Small intestine (tissue), 16 donors: ENCODE measurements at places on chromosomes 2 and 18. TPM values are rescaled to one million over a fixed set of nuclear protein-coding genes. Genes with fewer than 3 reads are reported as not detected.
A peak's percentile ranks its signal among the peaks of the same experiment; 100 is the strongest.

DNA sequence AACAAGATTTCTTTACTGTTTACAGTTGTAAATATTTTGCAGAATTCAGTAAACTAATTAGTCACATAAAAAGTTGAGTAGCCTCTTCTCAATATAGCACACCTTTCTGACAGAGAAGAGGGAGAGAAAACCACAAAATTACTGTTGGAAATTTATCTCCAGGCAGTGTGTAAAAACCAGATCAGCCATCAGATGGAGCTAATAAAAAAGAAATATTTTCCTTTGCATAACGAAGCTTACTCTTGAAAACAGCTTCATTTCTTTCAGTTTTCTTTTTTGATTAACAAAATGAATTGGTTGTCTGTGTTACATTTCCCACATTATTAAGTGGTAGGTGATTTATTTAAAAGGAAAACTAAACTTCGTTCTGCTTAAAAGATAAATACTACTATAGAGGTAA lies 259.3 kb upstream of the KCNJ3 start:
- H3K36me3 ChIP-seq, result no peaks in the 10 kb centered on the region
- no peak overlapping the region for H3K27ac ChIP-seq
- H3K27me3 ChIP-seq, result no peaks in the 10 kb centered on the region

GRCh38 chr2:10169581-10169980 lies 47.0 kb downstream of the RRM2 start:
- H3K27me3 ChIP-seq, result no peaks in the 10 kb centered on the region
- no peaks in the 10 kb centered on the region for H3K4me1 ChIP-seq
- H3K27ac ChIP-seq, result no peak overlapping the region
- H3K36me3 ChIP-seq, result no peaks in the 10 kb centered on the region

- no peak overlapping the region for H3K4me3 ChIP-seq
- H3K27ac ChIP-seq, result no peak overlapping the region
- no peaks in the 10 kb centered on the region for H3K4me1 ChIP-seq
- H3K36me3 ChIP-seq, result no peaks in the 10 kb centered on the region
- no peak for DNase-seq
- no peaks in the 10 kb centered on the region for H3K27me3 ChIP-seq
Measured at GRCh38 chr2:160538559-160539355, 45.1 kb upstream of the RBMS1 start.

GRCh38 chr2:118202707-118203303 lies 114.5 kb downstream of the INSIG2 start:
- H3K4me1 ChIP-seq, result no peaks in the 10 kb centered on the region
- H3K36me3 ChIP-seq, result no peaks in the 10 kb centered on the region
- no peak overlapping the region for H3K27ac ChIP-seq
- DNase-seq, result peak; percentile 34
- no peak overlapping the region for H3K4me3 ChIP-seq

- peaks cover 8% of the 10 kb centered on the region for H3K4me1 ChIP-seq
- no peaks in the 10 kb centered on the region for H3K36me3 ChIP-seq
- no peak overlapping the region for H3K4me3 ChIP-seq
- no peak overlapping the region for H3K27ac ChIP-seq
Measured at GRCh38 chr2:169819106-169819505, 5.6 kb downstream of the METTL5 start.

DNA sequence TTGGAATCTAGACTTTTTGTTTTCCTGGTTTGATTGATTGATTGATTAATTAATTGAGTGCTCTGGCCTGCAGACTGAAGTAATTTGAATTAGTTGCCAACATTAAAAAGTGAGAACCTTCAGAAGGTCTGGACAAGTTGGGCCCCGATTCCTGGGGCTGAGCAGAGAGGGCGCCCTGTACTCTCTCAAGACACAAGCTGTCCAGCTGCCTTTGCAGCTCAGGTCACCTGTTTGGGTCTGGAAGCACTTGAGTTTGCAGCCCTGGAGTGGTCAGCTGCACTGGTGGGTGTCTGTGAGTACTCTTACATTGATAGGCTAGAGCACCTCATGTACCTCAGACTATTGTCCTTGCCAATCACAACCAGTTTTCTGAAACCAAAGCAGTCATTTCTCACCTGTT lies 22.7 kb upstream of the CELF4 start:
- H3K4me3 ChIP-seq, result no peak overlapping the region
- no peak overlapping the region for H3K27ac ChIP-seq
- no peaks in the 10 kb centered on the region for H3K36me3 ChIP-seq
- DNase-seq, result no peak
- no peaks in the 10 kb centered on the region for H3K4me1 ChIP-seq

DNA sequence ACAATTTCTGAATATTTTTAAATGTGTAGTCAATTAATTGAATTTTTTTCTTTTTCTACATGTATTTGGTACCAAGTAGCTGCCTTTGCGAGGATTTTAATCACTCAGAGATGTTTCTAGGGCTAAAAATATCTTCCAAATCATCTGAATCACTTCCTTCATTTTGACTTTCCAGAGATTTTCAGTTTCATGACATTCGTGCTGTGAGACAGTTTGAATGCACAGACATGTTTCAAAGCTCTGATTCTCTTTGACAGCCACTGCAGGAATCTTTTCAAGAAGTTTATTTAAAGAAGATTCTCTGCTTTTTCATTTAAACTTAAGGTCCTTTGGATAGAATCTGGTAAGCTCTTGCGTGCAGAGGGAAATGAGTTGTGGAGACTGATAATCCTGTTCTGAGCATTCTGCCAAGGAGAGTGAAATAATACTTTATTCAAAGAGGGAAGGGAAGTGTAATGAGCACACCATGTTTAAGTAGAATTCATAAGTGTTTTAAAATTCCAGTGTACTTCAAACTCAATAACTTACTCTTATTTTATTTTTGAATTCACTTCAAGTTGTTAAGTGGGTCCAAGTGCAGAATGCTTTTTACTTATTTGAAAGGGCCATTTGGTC lies 9.7 kb downstream of the CYBRD1 start:
- H3K4me3 ChIP-seq, result no peak overlapping the region
- peaks cover 4% of the 10 kb centered on the region for H3K27me3 ChIP-seq
- no peak overlapping the region for H3K27ac ChIP-seq
- no peak for DNase-seq
- no peaks in the 10 kb centered on the region for H3K36me3 ChIP-seq
- no peaks in the 10 kb centered on the region for H3K4me1 ChIP-seq

DNA sequence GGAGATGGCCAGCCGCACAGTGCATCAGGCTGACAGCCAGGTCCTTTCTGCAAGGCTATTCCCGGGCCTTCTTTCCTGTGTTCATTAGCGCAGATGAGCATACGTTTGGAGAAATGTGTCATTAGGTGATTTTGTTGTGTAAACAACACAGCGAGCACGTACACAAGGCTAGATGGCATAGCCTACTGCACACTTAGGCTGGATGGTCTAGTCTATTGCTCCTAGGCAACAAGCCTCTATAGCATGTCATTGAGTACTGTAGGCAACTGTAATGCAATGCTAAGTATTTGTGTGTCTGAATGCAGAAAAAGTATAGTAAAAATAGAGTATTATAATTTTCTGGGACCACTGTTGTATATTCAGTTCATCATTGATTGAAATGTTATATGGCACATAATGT lies 50.9 kb upstream of the PHLPP1 start:
- DNase-seq, result no peak
- no peak overlapping the region for H3K27ac ChIP-seq
- H3K27me3 ChIP-seq, result no peaks in the 10 kb centered on the region

GRCh38 chr2:202066875-202067274 lies 6.2 kb upstream of the KIAA2012 start:
- no peaks in the 10 kb centered on the region for H3K4me1 ChIP-seq
- H3K36me3 ChIP-seq, result no peaks in the 10 kb centered on the region
- no peak overlapping the region for H3K27ac ChIP-seq
- H3K27me3 ChIP-seq, result no peaks in the 10 kb centered on the region
- no peak for DNase-seq
- H3K4me3 ChIP-seq, result no peak overlapping the region

DNA sequence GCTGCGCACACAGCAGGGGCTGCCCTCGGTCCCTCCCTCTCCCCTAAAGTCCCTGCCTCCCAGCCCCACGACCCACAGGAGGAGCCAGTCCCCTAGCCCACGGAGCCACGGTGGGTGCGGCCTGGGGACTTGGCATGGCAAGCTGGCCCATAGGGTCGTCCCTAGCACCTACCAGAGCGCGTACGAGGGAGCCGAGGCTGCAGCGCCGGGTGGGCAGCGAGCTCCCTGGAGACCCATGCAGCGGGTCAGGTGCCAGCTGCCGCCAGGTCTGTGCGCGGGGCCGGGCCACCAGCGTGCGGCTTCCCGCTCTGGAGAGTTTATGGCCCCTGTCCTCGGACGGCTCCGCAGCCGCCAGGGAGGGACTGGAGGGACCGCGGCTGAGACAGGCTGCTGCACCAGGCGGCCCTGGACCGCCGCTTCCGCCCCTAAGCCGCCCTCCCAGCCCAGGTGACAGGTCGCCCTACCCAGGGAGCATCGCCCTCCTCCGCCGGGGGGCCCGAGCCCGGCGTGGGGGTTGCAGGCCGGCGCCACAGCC lies 273.6 kb downstream of the CCDC74A start:
- no peaks in the 10 kb centered on the region for H3K27me3 ChIP-seq
- no peaks in the 10 kb centered on the region for H3K36me3 ChIP-seq
- H3K27ac ChIP-seq, result no peak overlapping the region
- no peak overlapping the region for H3K4me3 ChIP-seq
- peak; percentile 7 for DNase-seq

DNA sequence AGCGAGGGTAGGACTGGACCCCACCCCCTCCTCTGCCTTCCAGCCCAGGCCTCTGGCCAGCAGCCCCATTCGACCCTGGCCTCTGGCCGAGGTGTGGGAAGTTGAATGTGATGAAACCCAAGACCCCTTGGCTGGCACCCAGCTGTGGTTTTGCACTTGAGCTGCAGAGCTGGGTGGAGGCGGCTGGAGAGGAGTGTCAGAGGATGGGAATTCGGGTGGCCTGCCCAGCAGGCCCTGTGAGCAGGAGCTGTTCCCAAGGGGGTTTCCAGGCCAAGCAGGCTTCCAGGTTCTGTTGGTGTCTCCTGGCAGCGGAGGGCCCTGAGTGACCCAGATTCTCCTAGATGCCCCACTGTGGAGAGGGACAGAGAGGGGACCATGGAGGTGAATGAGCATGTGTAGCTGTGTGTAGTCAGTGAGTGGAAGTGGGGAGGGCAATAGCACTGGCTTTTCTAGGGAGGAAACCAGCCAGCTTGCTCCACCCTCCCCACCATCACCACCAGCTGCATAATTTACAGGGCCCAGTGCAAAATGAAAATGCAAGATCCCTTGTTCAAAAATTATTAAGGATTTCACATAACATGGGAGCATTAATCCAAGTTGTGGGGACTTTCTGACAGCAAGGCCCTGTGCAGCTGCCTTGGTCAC lies 172.2 kb upstream of the HAAO start:
- H3K4me3 ChIP-seq, result no peak overlapping the region
- no peak for DNase-seq
- H3K27me3 ChIP-seq, result no peaks in the 10 kb centered on the region
- H3K4me1 ChIP-seq, result peaks cover 17% of the 10 kb centered on the region

DNA sequence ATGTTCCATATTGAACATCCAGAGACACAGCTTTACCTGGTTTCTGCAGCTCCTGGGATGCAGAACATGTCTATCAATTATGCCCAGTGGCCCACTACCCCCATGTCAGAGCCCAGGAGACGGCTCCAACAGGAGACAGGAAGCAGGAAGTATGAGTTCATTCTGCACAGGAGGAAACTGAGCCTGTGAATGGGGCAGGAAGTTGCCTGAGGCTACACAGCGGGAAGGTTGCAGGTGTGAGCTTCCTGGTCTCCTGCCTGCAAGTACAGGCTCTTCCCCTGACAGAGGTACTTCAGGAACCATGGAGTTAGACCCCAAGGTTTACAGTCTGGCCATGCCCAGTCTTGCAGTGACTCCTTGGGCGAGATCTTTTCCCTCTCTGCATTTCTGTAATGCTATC lies 2.8 kb upstream of the BOK start:
- DNase-seq, result no peak
- H3K4me3 ChIP-seq, result no peak overlapping the region
- H3K4me1 ChIP-seq, result no peaks in the 10 kb centered on the region
- no peak overlapping the region for H3K27ac ChIP-seq

GRCh38 chr18:45738660-45739059 lies 14.7 kb downstream of the SLC14A1 start:
- no peaks in the 10 kb centered on the region for H3K4me1 ChIP-seq
- no peak overlapping the region for H3K4me3 ChIP-seq
- DNase-seq, result no peak
- no peaks in the 10 kb centered on the region for H3K27me3 ChIP-seq

DNA sequence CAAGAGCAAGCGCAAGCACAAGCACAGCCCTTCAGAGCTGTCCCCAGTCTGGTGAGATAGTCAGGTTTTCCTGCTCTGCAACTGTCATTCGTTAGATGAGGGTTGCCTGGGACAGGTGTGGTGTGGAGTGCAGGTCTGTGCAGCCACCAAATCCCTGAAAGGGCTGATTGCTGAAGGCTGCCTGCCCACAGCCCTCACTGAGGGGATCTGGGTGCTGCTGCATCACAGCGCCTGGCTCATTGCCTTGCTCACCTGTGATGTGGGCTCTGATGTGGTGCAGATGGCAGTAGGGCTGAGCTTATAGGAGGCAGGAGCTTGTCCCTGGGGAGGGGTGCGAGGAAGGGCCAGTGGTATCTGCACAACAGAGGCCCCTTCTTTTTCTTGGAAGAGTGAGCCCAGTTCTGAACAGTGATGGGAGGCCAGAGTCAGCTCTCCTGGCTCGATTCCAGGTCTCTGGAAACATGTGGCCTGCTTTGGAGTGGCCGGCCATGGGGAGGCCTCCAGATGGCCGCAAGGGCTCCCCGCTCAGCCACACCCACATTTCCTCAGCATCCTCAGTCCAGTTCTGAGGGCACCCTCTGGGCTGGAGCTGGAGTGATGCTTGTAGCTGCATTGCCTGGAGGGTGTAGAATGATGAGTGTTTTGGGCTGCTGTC lies 11.4 kb downstream of the UBE2F start:
- H3K27ac ChIP-seq, result no peak overlapping the region
- DNase-seq, result no peak
- H3K4me3 ChIP-seq, result no peak overlapping the region
- H3K27me3 ChIP-seq, result no peaks in the 10 kb centered on the region
- peaks cover 2% of the 10 kb centered on the region for H3K36me3 ChIP-seq

GRCh38 chr2:210687786-210688470 lies 131.5 kb downstream of the CPS1 start:
- DNase-seq, result peak; percentile 76
- H3K4me1 ChIP-seq, result peaks cover 5% of the 10 kb centered on the region
- H3K36me3 ChIP-seq, result no peaks in the 10 kb centered on the region
- peak overlapping the region; percentile 21 for H3K27ac ChIP-seq
- no peak overlapping the region for H3K4me3 ChIP-seq
- no peaks in the 10 kb centered on the region for H3K27me3 ChIP-seq

NYAP2 gene
- polyA plus RNA-seq, result 0.07 TPM

KYNU gene
- polyA plus RNA-seq, result 3.8 TPM

VWC2L gene
- 0.03 TPM for polyA plus RNA-seq

WDR7 gene
- 4.5 TPM for polyA plus RNA-seq

DUSP2 gene
- polyA plus RNA-seq, result 0.45 TPM

GNAL gene
- polyA plus RNA-seq, result 0.45 TPM

ICA1L gene
- under 0.01 TPM for polyA plus RNA-seq

ZDBF2 gene
- 0.22 TPM for polyA plus RNA-seq

LINC00305 gene
- polyA plus RNA-seq, result not detected

COLEC11 gene
- polyA plus RNA-seq, result 2.2 TPM
